ENCODE measurements at places on chromosomes 7 and 10.

GRCh38 chr10:43930777-43931176 lies 282.1 kb upstream of the ZNF32 start:
- no peak for DNase-seq

GRCh38 chr7:47582764-47583738 lies 1.1 kb upstream of the TNS3 start:
- no peak for DNase-seq

- no peak for DNase-seq
These were observed 119.2 kb downstream of the DPP6 start for GRCh38 chr7:154171422-154171821.

DNA sequence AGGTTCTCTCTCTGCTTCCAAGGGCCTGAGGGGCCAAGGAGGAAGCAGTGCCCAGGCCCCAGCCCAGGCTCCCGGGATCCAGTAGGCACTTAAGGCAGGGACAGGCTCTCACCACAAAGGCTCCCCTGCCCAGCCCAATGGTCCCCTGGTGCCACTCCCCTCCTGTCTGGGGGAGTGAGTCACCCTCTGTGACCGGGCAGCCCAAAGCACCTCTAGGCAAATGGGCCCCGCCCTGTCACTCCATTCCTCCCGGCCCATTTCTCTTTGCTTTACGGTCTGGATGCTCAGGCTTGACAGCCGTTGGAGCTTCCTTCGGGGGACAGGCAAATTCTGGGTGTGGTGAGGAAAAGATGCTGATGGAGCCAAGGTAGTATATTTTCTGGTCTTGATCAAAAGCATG lies at the start of gene CALHM3:
TSS of gene CALHM3 (minus strand) at position 106 of the 400 bp plus-strand sequence. CDS start 208 bp downstream, outside the sequence.
- peak; percentile 34 for DNase-seq

DNA sequence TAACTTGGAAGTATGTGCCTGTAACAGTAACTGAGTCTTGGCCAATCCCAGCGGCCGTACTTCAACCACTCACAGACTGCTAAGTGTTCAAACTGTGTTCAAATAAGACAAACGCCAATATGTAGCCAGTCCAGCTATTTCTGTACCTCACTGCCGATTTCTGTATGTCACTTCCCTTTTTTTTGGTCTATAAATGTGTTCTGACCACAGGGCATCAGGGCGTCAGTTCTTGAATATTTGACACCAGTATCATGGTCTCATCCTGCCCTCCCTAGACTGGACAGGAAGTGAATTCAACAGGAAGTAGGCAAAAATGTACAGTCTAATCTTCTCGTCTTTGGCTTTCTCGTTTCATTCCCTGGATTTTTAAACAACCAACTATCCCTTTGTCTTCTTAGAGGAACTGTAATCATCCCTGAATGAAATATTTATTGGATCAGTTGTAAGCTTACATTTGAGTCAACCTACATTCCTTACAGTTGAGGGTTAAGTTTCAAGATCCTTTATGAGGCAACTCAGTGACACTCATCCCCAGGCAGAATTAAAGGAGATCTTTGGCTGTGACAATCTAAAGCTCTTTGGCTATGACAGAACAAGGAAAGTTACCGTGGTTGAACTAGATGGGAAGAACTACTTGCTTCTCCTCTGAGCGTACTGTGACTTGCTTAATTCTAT lies 232.7 kb downstream of the NSUN6 start:
- no peak for DNase-seq

DNA sequence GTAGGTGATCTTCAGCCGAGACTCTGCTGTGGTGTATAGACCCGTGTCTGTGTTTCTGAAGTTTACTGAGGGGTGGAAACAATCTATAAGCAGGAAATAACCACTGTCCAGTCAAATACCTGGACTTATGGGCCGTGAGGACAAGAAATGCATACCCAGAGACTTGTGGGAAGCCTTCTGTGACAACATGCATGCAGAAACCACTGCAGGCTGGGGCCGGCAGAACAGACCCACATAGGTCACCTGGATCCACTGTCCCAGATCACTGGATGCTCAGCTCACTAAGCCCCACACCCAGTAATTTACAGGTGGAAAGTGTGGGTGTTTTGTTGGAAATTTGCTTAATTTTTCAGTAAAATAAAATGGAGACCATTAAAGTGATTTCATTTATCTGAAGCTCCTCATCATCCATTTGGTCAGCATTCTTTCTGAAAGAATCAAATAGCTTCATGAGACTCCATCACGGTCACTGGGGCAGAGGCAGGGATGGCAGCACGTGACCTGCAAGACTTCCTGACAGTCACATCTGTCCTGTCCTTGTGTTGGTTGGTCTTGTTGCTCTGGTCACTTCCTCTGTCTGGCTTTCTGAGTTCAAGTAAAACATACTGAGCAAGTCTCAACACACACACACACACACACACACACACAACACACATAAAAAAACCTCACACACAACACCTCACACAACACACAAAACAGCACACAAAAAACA lies 108.3 kb downstream of the TNS3 start:
- no peak for DNase-seq

DNA sequence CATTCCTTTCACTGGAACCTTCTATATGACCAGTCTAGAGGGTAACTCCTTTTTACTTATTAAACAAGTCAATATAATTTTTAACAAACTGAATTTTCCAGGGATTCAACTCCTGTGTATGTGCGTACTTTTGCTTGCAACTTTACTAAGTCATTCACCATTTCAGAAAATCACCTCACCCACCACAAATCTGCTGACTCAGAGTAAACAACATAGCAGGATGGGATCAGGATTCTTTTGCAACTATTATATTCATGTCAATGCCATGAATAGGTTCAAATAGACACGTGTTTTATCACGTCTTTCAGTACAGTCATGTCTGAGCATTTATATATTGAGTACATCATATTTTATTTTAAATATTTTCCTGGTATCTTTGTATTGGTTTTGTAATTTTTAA lies 14.5 kb downstream of the CTTNBP2 start:
- peak; percentile 59 for DNase-seq

DNA sequence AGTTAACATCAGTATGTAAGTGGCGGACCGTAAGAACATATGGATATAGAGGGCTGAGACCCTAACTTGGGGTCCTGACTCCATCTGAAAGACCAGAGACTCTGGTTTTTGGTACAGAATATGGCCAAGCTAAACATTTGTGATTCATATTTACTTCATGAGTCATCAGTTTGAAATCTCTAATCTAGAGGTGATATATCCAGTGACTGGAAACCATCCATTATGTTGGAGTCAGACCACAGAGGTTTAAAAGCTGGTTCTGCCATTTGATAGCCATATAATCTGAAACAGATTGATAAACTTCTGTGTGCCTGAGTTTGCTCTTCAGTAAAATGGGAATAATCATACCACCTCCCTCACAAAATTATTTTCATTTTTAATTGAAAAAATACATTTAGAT lies 505.3 kb downstream of the SORCS3 start:
- no peak for DNase-seq

DNA sequence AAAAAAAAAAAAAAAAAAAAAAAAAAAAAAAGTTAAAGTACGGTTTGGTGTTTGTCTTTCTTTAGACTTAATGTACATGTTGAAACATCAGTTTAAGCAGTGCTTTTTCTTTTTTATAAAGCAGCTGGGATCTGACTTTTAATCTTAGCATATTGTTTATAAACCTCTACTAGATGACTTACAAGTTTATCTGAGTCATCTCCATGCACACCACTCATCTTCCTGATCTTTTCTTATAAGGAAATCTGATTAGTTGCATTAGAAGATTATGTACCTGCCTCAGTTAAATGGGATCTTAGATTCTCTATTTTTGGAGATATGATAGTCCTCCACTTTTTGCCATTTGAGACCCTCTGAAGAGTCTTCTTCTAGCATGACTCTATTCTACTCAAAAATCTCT lies 391.9 kb upstream of the LRGUK start:
- DNase-seq, result peak; percentile 10

GRCh38 chr10:95214369-95214768 lies 20.3 kb downstream of the ACSM6 start:
- peak; percentile 85 for DNase-seq

- no peak for DNase-seq
These were observed 9.1 kb downstream of the TRPV6 start for GRCh38 chr7:142876236-142876960.

- DNase-seq, result peak; percentile 21
These were observed 80.6 kb downstream of the ETV1 start for GRCh38 chr7:13908667-13909397.

DNA sequence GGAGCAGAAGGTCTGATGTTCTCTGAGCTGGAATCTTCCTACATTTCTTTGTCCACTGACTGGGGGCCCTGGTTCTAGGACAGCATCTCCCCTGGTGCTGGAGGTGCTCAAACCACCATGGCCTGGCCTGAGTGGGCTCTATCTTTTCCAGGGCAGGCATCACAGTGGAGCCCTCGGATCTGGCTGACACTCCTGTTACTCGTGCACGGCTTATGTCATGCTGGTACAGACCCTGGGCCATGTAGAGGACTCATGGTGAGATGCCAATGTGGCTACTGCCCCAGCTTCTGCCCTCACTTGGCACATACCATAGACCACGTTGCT lies 96.0 kb downstream of the HIPK2 start:
- DNase-seq, result no peak

DNA sequence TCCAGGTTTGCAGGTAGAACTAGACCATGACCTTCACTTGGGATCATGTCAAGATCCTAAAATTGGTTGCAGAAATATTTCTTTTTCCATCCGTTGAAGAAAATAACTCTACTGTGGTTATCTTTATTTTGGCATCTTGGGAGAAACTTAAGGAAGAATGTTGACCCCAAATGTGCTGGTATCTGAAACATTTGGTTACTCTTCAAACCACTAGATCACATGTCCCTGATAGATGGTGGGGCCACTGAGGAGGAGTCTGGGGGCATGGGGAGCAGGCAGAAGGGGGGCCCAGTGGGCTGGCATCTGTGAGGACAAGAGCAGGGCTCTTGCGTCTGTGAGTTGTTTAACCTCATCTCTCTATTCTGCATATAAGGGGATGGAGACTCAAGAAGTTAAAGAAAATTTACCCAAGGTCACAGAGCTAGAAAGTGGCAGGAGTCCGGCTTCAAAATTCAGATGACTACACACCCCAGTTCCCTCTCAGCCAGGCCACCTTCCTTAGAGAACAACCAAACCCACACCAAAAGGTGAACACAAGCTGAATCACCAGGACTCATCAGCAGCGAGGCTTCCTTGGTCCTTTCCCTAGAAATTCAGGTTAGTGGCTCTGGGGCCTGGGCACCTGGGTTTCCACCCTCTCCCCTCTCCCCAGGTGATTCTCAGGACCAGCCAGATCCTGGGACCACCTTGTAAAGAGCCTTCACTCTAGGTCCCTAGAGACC lies 40.6 kb upstream of the SRGN start:
- no peak for DNase-seq

- DNase-seq, result no peak
These were observed 29.8 kb downstream of the RSU1 start for GRCh38 chr10:16787361-16787791.

DNA sequence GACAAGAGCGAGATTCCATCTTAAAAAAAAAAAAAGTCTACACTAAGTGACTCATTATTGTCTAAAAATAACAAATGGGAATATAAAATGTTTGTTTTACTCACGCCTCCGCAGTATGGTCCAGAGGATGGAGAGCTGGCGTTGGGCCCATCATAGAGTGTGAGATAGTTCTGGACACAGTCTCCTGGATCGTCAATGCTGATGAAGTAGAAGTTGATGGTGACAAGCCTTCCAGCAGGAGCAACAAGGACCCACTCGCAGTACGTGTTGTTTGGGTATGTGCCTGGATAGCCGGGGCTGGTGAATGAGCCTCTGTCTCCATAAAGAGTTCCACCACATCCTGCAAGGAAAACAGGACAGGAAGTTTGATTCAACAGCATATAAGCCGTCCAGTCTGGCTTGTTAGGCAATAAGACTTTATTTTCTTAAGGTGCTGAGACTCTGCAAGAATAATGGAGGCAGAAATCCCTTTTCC lies 11.5 kb upstream of the RSU1 start:
- DNase-seq, result peak; percentile 77

GRCh38 chr10:115980470-115980869 lies 292.5 kb downstream of the GFRA1 start:
- no peak for DNase-seq

DNA sequence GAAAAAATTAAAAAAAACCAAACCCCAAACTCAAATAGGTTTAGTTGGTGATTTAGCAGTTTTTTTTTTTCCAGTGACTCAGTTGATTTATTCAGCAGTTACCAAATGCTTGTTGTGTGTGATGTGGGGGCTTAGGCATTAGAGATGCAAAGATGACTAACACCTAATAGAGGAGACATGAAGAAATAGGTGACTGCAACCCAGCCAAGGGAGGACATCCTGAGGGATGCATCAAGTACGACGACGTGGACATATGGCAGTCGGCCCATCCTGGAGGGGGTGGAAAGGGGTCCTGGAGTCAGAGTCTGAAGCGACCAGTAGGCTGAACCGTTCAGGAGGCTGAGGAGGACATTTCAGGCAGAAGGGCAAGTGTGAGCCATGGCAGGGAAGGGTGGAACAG lies 35.5 kb downstream of the LRMDA start:
- peak; percentile 77 for DNase-seq

DNA sequence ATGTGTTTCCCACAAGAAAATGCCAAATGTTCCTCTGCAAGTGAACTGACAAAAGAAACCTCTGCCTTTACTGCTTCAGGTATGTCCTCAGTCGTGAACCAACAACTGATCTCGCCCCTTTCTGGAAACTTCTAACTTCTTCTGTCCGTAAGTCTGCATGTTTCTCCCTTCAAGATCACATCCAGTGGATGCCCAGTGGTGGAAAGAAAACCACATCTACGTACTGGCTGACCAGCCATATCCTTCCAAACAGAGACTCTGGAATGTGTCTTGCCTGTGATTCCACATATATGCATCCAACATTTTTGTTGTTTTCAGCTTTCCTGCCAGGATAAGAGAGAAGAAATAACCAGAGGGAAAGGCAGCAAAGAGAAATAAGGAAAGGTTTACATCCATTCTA lies 152.7 kb downstream of the GLI3 start:
- no peak for DNase-seq

DNA sequence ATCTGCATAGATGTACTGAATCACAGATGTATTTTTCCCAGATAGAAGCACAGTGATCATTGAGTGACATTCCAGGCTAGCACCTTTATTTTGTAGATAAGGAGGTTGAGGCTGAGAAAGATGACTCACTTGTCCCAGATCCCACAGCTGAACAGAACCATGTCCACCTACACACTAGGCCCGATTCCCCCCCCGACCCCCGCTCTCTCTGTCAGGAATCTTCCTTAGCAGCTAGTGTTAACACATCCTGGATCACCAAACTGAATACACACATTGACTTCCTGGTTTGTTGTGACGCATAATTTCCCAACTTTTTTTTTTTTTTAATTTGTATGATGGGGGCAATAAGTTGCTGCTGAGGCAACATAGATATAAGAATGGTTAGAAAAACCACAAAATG lies 5.2 kb downstream of the SFMBT2 start:
- peak; percentile 14 for DNase-seq

DNA sequence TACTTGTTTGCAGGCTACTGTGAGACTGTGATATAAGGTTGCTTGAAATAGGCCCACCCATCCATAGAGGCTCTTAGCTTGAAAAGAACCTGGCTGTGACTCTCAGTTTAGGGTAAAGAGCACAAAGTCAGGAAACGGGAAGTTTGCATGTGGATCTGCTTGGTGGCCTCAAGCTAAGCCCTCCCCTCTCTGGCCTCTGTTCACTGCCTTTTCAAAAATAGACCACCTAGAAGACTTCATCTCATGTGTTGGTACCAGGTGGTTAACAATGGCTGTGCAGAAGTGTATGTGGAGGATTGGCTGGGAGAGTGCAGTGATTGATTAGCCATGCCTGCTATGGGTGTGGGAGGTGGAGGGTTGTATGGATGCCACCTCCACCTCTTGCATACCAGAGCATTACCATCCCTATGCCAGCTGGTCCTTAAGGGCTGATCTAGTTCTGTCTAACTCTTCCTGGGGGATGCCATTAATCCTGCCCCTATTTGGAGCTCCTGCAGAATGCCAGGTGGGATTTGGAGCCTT lies 122.0 kb downstream of the ZMIZ1 start:
- no peak for DNase-seq

GRCh38 chr10:2867788-2868299 lies 199.5 kb upstream of the PFKP start:
- DNase-seq, result no peak

Data from renal cortical epithelial cell (primary cell).